NCI-H774 (cell line): ENCODE measurements at places on chromosomes 7 and 10.

DNA sequence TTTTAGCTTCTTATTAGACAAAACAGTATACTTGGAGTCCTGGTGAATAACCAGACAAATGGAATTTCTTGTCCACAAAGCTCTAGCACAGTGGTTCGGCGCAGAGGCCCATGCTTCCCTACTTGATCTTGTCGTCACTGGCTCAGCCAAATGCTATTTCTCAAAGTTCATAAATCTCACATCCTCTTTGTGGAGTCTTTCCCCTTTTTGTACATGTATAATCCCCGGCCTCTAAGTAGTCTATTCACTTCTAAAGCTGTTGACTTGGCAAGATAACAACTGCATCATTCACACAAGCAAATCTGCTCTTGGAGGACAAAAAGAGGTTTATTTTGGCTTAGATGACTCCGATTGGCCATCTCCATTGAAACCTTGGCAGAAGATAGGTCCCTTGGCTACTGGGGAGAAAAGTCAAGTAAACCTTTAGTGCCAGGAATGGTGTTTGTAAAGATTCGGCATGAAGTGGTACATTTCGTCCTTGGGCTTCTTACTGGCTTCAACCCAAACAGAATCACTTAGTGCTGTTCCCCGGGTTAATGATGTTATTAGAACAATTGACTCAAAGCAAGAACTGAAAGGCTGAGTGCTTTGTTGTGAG is 5.1 kb upstream of the AKR1E2 start:
- no peak for DNase-seq

DNA sequence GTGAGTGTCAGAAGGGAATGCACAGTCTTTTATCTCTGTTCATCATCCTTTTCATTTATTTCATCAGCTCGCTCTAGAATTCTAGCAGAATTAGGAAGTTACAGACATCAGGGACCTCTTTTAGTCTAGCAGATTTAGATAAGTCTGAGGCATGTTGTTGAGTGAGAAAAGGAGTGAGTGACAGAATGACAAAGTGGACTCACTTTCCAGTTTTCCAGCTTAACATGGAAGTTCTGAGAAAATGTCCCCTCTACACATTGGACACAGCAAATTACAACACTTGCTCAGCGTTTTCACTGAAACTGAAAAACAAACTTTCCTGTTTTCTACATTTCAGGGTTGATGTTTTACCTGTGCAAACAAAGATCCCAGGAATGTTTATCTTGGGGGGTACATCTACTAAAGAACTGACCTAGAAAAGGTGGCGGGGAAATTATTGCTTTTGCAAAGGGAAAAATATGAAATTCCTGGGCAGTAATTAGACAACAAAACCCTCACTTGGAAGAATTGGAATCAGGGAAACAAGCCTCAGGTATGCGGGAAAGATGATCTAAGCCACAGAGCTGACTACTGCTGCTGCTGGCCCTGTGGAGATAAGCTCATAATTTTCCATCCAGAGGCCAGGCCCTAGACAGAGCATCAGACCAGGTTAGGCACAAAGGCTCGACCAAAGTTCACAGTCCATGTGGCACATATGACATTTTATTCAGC is 14.6 kb upstream of the CYP3A5 start:
- no peak for DNase-seq

GRCh38 chr10:102421757-102422512 is 1.3 kb downstream of the FBXL15 start:
- DNase-seq = no peak

- no peak for DNase-seq
Measured at GRCh38 chr10:1270906-1271305, 214.7 kb downstream of the WDR37 start.

DNA sequence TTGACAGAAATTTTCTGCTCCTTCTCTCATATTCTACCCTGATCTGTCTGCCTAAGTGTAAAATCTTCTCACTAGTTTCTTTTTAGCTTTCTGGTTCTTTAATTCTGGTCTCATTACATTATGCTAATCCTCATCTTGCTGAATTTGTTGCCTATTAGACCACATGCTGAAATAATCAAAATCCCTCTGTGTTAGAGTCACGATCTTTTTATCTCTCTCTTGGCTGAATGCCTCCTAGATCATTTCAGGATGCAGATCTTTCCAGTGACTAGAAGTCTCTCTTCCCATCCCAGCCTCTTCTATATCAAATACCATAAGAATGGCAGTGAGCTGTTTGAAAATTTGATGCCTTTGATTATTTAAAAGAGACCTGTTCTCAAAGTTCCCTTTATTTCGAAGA is 661.9 kb downstream of the SORCS1 start:
- DNase-seq = no peak
